CD4-positive, alpha-beta T cell (primary cell): ENCODE measurements at places on chromosomes 6 and 20.

DNA sequence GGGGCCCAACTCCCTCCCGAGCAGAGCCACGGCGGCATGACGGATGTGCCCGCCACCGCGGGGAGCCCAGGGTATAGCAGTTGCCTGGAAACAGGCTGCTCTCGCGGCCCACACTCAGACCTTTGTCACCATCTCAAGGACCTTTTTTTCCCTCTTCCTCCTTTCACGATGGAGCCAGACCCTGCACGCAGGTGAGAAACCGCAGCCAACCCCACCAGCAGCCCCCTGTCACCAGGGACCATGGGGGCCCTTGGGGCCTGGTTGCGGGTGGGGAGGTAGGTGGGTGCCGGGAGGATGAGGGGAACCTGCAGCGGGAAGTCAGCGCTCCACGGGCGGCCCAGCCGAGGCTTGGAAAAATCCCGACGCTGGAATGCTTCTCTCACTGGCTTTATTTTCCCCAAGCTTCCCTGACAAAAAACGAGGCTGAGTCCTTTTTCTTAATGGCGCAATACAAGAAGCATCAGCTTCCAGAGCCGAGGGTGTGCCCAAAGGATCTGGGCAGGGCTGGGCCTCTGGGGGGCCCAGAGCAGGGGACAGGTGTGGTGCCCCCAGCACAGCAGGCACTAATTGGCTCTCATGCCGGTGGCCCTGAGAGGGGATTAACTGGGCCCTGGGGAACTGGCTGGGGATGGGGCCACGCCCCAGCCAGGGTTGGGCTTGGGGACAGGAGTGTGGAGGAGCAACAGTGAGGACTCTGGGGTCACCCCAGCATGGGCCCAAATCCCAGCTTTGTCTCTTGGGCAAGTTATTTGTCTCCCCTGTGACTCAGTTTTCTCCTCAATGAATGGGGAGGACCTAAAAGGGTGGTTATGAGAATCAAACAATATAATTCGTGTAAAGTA, 23.9 kb downstream of the NOL4L start:
- H3K27me3 ChIP-seq, result no peaks in the 10 kb centered on the region
- no peak overlapping the region for H3K4me3 ChIP-seq
- peak overlapping the region; percentile 10 for H3K27ac ChIP-seq
- peaks cover 47% of the 10 kb centered on the region for H3K36me3 ChIP-seq

DNA sequence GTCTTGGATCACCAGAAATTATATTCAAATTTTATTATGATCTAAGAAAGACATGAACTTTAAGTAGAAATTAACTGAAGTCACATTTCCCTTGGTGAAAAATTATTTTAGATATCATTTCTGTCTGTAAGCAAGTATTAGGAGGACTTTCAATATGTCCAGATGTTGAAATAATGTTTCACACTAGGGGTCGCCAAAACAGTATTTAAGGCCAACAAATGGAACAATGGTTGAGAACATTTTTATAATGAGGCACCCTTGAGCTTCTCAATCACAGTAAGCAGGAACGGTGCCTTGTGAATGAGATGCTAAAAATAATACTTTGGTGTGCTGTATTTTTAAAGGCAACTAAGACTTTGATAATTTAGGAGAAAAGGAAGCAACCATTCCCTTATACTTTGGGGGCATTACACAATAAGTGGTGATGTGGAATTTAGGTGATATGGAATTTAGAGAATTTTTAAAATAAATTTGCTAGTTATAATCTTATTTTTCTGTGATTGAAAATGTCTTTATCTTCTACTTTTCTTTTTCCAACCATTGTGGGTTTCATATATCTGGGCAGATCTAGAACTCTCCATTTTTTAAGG, 9.6 kb upstream of the SF3B5 start:
- H3K4me1 ChIP-seq, result no peaks in the 10 kb centered on the region
- H3K27me3 ChIP-seq, result no peaks in the 10 kb centered on the region
- no peak for DNase-seq
- H3K4me3 ChIP-seq, result no peak overlapping the region
- no peaks in the 10 kb centered on the region for H3K36me3 ChIP-seq

GRCh38 chr20:50172347-50173013, 18.1 kb upstream of the CEBPB start:
- peaks cover 4% of the 10 kb centered on the region for H3K4me1 ChIP-seq
- no peak overlapping the region for H3K27ac ChIP-seq
- H3K4me3 ChIP-seq, result peak overlapping the region; percentile 5
- no peaks in the 10 kb centered on the region for H3K36me3 ChIP-seq

- H3K27me3 ChIP-seq, result no peaks in the 10 kb centered on the region
- peaks cover 6% of the 10 kb centered on the region for H3K4me1 ChIP-seq
- H3K36me3 ChIP-seq, result no peaks in the 10 kb centered on the region
- no peak overlapping the region for H3K4me3 ChIP-seq
Observed at GRCh38 chr6:11427723-11428245, 109.8 kb upstream of the TMEM170B start.

- H3K4me3 ChIP-seq, result no peak overlapping the region
- peaks cover 14% of the 10 kb centered on the region for H3K36me3 ChIP-seq
- H3K27me3 ChIP-seq, result no peaks in the 10 kb centered on the region
- H3K4me1 ChIP-seq, result peaks cover 9% of the 10 kb centered on the region
- no peak overlapping the region for H3K27ac ChIP-seq
Observed at GRCh38 chr20:41437836-41438235, 71.2 kb upstream of the EMILIN3 start.

DNA sequence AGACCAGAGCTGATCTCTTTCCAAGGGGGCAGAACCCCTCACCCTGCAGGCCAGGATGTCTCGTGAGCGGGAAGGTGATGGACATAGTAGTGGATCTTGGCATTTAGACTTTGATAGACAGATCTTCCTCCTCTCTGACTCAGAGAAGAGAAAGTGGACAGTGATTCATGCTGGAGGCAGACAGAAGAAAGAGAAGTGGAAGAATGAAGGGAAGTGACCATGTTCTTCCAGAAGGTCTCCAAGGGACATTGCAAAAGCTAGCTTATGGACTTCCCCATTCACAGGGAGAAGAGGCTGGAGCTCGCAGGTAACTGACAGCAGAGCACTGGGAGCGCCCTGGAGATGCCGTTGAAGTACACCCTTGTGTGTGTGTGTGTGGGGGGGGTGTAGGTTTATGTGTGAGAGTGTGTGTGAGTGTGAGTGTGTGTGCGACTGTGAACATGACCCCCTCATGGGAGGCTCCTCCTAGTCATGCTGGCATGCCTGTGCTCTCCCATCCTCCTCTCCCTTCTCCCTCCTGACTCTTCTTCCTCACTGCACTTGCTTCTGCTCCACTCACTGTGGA, 8.0 kb upstream of the RAET1L start:
- H3K27ac ChIP-seq, result no peak overlapping the region
- no peak overlapping the region for H3K4me3 ChIP-seq
- DNase-seq, result no peak
- no peaks in the 10 kb centered on the region for H3K36me3 ChIP-seq
- peaks cover 13% of the 10 kb centered on the region for H3K4me1 ChIP-seq

DNA sequence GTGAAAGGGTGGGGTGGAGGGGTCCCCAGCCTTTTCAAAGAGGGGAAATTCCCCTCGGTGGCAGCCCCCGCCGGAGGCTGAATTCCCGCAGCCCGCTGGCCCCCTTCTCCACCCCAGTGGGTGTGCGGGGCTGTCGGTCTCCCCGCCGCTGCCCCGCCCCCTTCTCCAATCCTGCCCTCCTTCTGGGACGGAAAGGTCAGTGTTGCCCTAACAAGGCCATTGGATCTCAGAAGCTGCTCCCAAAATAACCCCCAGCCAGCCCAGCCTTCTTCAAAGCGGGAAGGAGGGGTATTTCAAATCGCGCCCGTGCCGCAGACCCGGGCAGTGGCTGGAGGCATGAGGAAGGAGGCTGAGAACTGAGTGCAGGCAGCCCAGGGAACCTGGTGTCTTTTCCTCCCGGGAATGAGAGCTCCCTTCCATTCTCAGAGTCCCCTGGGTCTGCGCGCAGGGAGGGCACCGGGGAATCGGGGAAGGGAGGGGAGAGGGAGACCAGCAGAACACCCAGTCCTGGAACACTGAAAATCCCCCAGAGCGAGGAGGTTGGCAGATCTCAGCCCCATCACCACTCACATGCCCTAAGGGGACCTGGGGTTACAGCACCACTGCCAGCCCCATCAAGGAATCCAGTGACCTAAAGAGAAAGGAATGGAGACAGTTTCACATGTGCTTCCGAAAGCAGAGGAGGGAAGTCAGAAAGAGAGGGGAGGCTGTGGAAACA, at the start of gene JPH2:
Gene JPH2, minus strand, starts transcription at position 135 of the 718 bp plus-strand sequence. CDS start 483 bp downstream, outside the sequence.
- peaks cover 51% of the 10 kb centered on the region for H3K27me3 ChIP-seq
- no peaks in the 10 kb centered on the region for H3K36me3 ChIP-seq
- peaks cover 18% of the 10 kb centered on the region for H3K4me1 ChIP-seq
- no peak within 1 kb of the TSS for H3K27ac ChIP-seq

GRCh38 chr20:58852543-58853271, at the start of gene GNAS:
Gene GNAS, plus strand, starts transcription at chr20:58852716.
- H3K4me1 ChIP-seq, result peaks cover 52% of the 10 kb centered on the region
- H3K27me3 ChIP-seq, result peaks cover 57% of the 10 kb centered on the region
- H3K27ac ChIP-seq, result no peak within 1 kb of the TSS
- no peaks in the 10 kb centered on the region for H3K36me3 ChIP-seq

- no peak overlapping the region for H3K27ac ChIP-seq
- DNase-seq, result no peak
- no peaks in the 10 kb centered on the region for H3K36me3 ChIP-seq
- peaks cover 89% of the 10 kb centered on the region for H3K4me1 ChIP-seq
- no peaks in the 10 kb centered on the region for H3K27me3 ChIP-seq
Observed at GRCh38 chr20:43945391-43946205, 30.9 kb downstream of the TOX2 start.

- H3K4me1 ChIP-seq, result peaks cover 45% of the 10 kb centered on the region
- peaks cover 10% of the 10 kb centered on the region for H3K36me3 ChIP-seq
- H3K27ac ChIP-seq, result no peak overlapping the region
- no peak overlapping the region for H3K4me3 ChIP-seq
- DNase-seq, result no peak
- no peaks in the 10 kb centered on the region for H3K27me3 ChIP-seq
Observed at GRCh38 chr20:17614176-17614811, 44.4 kb downstream of the DSTN start.

DNA sequence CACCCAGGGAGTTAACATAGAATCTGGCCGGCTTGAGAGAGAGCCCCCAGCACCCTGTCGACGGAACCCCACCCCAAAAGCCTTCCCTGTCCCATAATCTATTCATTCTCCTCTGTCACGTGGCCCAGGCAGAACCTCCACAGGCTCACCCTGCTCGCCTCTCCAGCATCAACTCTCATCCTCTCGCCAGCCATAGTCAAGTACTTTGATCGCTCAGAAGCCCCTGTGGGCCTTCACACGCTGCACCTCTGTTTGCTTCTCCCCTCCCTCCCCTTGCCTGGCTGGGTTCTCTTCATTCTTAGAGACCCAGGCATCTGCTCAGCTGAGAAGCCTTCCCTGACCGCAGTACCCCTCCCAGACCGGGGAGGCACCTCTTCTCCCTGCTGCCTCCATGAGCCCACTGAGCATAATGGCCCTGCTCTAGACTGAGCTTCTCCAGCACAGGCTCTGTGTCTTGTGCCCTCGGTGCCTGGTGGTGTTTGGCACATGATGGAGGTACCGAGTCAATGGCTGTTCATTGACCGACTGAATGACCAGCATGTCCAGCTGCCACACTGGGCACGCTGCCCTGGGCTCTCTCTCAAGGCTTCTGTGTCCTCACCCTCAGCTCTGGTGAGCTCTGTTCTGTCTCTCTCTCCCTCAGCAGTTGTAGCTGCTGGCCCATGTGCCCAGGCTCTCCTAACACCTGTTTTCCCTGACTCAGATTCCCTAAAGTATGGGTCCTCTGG, 33.7 kb downstream of the PKIG start:
- peak overlapping the region; percentile 11 for H3K27ac ChIP-seq
- H3K4me1 ChIP-seq, result peaks cover 61% of the 10 kb centered on the region
- no peak overlapping the region for H3K4me3 ChIP-seq
- H3K27me3 ChIP-seq, result no peaks in the 10 kb centered on the region
- H3K36me3 ChIP-seq, result peaks cover 34% of the 10 kb centered on the region

DNA sequence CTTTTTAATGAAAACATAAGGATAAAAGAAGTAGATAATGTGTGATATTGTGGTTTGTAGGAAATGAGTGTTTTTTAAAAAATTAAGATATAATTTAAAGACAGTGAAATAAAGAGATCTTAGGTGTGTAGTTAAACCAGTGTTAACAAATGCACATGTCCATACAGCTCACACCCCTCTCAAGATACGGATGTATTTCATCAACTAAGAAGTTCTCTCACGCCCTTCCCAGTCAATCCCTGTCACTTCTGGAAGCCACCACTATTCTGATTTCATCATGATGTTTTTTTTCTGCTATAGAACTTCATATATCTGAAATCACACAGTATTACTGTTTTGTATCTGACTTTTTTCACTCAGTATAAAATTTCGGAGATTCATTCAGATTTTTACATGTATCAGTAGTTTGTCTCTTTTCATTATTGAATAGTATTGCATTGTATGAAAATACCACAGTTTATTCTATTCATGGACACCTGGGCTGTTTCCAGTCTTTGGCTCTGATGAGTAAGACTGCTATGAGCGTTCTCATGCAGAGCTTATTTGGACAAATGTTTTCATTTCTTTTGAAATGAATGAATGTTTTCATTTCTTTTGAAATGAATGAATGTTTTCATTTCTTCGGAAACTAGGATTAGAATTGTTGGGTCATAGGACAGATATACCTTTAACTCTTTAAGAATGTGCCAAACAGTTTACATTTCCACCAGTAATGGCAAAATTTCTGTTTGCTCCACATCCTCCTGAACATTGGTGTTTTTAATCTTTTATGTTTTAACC, 49.7 kb upstream of the ELOVL5 start:
- H3K4me1 ChIP-seq, result no peaks in the 10 kb centered on the region
- H3K27ac ChIP-seq, result no peak overlapping the region
- no peak for DNase-seq
- no peaks in the 10 kb centered on the region for H3K36me3 ChIP-seq
- no peak overlapping the region for H3K4me3 ChIP-seq

GRCh38 chr20:60063048-60063451, 104.8 kb downstream of the CDH26 start:
- no peak overlapping the region for H3K27ac ChIP-seq
- no peaks in the 10 kb centered on the region for H3K36me3 ChIP-seq
- no peak overlapping the region for H3K4me3 ChIP-seq
- H3K4me1 ChIP-seq, result peaks cover 26% of the 10 kb centered on the region

DNA sequence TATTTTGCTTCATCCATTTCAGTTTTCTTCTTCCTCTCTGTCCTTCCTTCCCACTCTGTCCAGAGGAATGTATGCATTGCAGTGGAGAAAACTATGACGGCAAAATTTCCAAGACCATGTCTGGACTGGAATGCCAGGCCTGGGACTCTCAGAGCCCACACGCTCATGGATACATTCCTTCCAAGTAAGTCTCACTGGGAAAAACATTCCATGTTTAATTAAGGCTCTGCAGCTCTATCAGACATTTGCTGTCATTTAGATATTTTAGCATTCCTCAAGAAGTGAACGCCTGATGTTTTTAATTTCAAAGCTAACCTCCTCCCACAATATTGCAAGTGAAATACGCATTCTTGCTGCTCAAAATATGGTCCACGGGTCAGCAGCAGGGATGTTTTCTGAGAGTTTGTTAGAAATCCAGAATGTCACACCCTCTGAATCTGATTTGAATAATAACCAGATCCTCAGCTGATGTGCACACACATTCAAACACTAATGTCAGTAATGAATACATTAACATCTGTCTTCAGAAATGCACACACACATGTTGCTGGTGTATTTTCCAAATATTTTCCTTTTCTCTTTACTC, 12.8 kb downstream of the PLG start:
- H3K4me3 ChIP-seq, result no peak overlapping the region
- H3K27ac ChIP-seq, result no peak overlapping the region
- no peak for DNase-seq
- no peaks in the 10 kb centered on the region for H3K36me3 ChIP-seq
- no peaks in the 10 kb centered on the region for H3K27me3 ChIP-seq
- H3K4me1 ChIP-seq, result no peaks in the 10 kb centered on the region
